ENCODE measurements at places on chromosomes 12 and 14.
A peak's percentile ranks its signal among the peaks of the same experiment; 100 is the strongest.

DNA sequence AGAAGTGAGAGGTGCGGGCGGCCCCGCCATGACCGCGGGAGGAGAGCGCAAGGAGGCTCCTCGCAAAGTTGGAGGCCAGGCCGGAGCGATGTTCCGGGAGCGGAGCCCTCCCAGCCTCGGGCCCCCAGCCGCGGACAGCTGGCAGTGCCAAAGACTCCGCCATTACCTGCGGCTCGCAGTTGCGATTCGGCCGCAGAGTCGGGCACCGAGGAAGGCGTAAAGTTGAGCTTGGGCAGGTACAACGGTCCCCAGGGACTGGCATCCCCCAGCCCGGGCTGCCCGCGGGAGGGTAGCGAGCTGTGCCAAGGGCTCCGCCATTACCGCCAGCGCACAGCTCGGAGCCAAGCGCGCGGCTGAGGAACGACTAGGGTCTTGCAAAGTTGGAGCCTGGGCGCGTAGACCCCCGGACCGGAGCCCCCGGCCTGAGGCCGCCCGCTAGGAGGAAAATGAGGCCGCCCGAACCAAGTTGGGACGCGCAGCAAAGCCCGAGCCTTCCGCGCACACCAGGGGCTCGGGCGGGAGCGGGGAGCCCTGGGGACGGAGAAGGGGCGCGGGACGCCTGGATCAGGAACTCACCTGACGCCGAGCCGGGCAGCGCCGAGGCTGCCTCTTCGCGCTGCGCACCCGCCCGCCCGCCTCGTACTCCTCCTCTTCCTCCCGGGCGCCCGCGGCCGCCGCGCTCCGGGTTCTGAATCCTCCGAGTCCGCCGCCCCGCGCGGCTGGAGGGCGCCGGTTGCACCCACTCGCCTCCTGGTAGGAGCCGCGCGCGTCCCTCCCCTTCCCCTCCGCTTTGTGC lies 677 bp downstream of the NOS1 start:
- peak; percentile 50 for DNase-seq

DNA sequence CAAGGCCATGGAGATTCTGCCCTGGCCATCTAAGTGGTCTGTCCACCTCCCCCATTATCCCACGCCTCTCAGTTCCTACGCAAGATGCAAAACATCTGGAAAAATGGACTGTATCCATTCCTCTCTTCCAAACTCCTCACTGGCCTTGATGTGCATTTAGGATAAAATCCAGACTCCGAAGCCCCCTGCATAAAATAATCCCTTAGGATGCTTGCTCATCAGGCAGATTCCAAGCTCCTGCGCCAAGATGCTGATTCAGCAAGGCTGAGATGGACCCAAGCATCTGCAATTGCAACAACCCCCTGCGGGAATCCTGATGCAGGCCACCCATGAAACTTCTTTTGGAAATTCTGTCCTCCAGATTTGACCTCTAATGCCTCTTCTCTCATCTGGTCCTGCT lies 81.6 kb downstream of the SPRING1 start:
- DNase-seq, result no peak

DNA sequence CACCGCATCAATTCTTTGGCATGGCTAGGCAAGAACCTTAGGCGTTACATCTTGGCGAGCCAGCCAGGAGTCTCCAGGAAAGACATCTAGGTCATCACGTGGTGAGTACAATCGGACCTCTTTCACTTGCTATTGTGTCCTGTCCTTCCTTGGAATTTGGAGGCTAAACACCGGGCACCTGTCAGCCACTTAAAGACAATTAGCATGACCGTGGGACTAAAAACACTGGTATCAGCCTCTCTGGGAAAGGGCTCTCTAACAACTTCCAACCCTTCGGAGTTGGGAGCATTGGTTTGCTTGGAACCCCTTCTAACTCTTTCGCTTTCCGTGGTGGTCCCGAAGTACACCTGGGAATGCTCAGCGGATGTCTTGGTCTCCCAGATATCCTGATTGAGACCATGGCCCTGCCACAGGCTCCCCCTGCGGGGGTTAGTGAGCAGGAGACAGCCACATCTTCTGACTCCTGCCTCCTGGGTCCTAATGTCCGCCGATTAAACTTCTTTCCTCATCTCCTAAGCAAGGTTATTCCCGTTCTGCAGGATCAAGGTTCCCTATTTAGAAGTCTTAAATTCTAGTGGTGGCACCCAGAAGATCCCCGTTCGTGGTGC lies 971.7 kb downstream of the FSCB start:
- DNase-seq, result no peak

- peak; percentile 53 for DNase-seq
Measured at GRCh38 chr14:57871459-57872080, 5.7 kb upstream of the SLC35F4 start.

DNA sequence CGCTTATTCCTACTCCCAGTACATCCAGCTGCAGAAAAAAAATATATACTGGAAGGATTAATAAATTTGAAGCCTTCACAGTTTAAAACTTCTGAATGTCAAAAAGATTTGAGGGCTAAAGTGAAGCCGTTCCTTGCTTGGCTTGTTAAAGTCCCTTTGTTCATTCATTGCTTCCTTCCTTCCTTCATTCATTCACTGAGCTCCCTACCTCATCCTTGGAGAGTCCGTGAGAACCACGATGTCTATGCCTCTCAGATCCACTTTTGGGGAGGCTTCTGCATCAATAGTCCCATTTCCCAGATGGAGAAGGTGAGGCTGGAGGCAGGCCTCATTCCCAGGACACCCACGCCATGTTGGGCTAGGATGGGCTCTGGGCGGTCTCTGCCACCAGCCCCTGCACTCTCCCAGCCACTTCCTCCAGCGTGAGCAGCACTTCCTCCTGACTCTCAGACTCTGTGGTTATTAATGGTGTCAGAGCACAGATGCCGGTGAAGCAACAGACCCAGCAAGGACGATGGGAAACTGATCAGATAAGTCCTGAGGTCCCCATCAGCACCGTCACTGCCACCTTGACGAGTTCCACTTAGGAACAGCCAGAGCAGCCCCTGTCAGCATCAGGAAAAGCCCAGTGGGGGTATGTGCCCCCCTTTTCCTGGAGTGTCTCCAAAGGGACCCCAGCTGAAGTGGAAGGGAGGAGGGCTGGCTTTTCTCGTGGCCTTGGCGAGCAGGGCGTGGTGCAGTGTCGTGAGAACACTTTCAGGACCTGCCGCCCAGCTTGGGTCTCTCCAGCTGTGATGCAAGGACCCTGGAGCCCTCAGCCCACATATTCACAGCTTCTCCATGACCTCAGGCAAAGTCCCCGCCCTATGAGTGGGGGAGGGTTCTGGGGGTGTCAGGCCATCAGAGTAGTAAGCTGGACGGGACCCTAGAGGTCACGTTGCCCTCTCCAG lies 21.2 kb downstream of the ASB2 start:
- no peak for DNase-seq

DNA sequence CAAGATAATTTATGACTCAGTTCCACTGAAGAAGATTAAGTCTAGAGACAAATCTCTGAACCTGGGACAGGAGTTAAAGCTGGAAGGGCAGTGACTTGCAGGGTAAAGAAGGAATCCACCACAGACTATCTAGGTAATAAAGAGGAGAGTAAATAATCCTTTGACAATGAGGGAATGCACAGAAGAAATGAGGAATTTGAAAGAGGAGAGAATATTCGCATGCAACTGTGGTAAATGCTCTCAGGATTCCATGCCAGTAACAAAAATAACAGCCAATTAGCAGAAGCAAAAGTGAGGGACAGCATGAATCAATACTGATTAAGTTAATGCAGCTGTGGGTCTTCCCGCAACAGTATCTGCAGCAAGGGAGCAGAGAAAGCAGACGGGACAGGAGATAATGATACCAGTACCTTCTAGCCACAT lies 77.0 kb downstream of the KITLG start:
- DNase-seq, result no peak

DNA sequence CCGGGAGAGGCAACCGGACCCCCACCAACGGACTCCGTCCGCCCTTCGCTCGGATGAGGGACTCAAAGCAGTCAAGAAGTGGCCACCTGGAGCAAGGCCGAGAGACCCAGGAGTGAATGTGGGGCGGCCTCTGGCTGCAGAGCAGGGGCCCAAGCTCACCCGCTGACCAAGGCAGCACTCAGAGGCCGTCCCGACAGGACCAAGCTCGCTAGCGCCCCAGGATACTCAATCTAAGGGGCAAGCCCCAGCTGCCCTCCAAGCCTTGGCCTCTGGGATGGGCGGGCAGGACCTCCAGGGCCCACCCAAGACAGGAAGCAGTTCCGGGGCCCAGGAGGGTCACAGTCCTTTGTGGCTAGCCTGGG lies 936 bp downstream of the AKT1 start:
- no peak for DNase-seq

- no peak for DNase-seq
Measured at GRCh38 chr12:50197297-50197727, 30.1 kb upstream of the CERS5 start.

GRCh38 chr12:79373896-79374499 lies 316.8 kb downstream of the PAWR start:
- peak; percentile 61 for DNase-seq

DNA sequence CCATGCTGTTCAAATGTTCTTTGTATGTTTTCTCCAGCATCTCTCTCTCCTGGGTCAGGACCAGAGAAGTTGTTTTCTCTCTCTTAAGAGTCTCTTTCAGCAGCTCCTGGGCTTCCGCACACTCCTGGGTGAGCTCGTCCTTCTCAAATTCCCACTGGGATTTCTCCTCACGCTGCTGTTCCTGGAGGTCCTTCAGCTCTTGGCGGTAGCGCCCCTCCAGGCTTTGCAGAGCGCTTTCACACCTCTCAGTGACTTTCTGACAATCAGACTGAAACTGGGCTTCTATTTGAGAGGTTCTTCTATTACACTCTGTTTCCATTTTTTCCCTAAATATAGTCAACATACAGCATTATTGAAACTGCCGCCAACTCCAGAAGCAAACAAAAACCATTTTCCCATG lies 72.7 kb downstream of the NIN start:
- DNase-seq, result no peak

DNA sequence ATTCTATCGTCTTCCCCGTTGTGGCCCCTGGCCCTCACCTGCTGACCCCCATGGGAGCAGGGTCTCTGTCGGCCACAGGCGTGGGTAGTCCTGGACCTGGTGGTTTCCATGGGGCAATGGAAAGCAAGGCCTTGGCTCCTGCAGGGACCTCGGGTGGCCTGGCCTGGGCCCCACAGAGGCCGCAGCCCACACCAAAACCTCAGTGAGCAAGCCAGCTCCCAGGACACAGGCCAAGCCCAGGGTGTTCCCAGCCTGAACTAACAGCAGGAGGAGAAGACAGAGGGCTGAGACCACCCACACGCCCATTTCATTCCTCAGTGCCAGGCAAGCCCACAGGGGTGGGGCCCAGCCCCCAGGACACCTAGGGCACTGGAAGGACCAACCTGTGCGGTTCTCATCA lies 16.9 kb downstream of the ABCB9 start:
- DNase-seq, result no peak

GRCh38 chr12:83796531-83796930 lies 1109.8 kb downstream of the TMTC2 start:
- no peak for DNase-seq

DNA sequence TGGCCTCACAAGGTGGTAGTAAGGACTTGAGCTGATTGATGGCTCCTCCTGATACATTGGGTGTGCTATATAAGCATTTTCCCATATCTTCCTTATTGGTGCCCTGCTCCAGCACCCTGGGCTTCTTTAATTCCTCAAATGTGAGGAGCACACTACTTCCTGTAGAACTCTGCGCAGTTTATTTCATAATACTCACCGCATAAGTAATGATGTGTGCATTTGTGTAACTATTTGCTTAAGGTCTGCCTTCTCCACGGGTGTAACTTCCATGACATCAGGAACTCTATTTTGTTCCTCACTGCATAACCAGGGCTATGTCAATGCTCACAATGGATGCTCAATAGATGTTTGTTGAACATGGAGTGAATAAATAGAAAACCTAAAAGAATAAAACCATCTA lies 392.2 kb downstream of the SEC23A start:
- DNase-seq, result no peak

DNA sequence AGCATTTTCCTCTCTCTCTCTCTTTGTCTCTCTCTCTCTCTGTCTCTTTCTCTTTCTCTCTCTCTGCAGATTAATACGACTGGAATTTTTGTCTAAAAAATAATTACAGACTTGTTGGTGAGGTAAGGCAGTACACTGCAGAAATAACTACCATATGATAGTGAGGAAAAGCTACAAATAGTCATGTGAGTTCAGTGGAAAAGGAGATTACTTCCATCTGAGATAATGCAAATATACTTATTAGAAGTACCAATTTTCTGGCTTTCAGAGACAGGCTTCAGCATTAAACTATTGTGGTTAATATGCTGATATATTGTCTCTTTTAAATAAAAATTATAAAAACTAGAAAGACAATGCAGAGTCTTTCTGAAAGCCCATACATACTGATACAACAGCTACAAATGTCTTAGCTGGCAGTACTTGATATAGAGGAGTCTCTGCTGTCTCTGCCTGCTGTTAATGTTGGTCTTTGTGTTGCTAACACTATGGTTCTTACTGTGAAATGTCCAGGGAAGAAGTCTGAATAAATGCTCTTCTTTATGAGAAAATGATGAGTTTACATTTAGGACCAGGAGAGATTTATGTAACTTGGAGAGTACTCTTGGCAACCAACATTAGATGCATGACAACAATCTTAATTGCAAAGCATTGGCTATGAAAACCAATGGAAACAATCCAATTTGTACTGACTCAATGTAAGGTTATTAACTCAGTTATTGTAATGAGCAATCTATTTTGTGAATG lies 167.0 kb downstream of the LRFN5 start:
- DNase-seq, result no peak

GRCh38 chr12:118650586-118650960 lies 274.2 kb downstream of the SUDS3 start:
- DNase-seq, result no peak

DNA sequence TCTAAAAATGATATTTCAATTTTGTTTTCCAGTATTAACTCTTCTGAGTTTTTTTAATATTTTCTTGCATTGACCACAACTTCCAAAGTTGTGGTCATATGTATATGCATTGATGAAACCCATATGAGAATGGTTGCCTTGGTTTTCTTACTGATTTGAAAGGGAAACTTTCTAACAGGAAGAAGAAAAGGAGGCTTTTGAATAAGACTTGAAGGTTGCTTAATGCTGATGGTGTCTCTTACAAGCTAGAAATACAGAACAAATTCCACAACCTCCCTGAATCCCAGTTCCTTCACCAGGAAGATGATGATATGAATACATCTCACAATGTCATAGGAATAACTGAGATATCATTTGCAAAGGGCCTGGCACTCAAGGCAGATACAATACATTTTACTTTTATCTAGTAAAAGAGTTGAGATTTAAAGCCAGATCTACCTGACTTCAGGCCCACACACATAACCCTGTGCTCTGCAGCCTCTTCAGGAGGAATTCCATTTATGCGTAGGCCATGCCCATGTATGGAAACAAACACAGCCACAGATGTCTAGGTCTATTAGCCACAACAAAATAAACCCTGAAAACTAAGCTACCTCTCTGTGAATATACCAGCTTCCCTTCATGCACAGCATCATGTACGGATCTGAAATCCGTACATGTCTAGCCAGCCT lies 165.4 kb upstream of the PLEKHG7 start:
- no peak for DNase-seq

DNA sequence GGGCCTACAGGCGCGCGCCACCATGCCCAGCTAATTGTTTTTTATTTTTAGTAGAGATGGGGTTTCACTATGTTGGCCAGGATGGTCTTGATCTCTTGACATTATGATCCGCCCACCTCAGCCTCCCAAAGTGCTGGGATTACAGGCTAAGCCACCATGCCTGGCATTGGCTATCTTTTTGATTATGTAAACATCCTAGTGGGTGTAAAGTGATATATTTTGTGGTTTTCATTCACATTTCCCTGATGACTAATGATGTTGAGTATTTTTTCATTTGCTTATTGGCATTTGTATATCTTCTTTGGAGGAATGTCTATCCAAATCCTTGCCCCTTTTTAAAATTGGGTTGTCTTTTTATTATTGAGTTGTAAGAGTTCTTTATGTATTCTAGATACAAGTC lies 16.3 kb downstream of the CREBL2 start:
- DNase-seq, result no peak
